ENCODE measurements at places on chromosomes 3 and 15.

GRCh38 chr15:39801641-39802309 lies 19.1 kb upstream of the FSIP1 start:
- no peak for DNase-seq

- DNase-seq: no peak
Observed at GRCh38 chr3:126956866-126957650, 25.9 kb upstream of the PLXNA1 start.

DNA sequence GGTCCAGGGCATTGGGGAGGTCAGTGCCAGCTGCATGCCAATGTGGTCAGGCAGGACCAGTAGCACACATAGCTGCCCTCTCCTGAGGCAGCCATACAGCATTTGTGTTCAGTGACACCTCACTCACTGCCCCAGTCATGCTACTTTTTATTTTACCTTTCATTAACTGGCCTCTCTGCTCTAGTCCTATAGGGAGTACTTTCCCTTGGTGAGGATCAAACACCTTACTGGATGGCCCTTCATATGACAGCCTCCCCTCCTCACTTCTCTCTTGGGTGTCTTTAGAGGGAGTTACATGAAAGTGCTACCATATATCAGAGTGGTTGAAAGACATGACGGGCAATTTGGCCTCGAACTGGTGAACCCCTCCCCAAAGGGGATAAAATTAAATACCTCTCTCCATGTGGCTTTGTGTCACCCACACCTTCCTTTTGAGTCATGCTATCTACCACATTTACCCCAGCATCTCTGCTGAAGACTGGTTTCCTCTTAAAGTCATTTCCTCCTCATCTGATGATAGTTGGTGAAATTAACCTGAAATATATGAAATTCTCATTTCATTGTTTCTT lies 17.6 kb downstream of the RLBP1 start:
- DNase-seq: no peak

GRCh38 chr3:13022348-13023234 lies 50.6 kb downstream of the IQSEC1 start:
- DNase-seq: no peak

GRCh38 chr15:64398575-64398974 lies 10.9 kb downstream of the TRIP4 start:
- DNase-seq: no peak

DNA sequence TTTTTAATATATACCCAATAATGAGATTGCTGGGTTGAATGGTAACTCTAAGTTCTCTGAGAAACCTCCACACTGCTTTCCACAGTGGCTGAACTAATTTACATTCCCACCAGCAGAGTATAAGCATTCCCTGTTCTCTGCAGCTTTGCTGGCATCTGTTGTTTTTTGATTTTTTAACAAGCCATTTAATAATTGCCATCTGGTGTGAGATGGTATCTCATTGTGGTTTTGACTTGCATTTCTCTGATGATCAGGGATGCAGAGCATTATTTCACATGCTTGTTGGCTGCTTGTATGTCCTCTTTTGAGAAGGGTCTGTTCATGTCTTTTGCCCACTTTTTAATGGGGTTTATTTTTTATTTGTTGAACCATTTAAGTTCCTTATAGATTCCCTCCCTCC lies 75.0 kb upstream of the EPHB3 start:
- no peak for DNase-seq

- DNase-seq: peak; percentile 47
Observed at GRCh38 chr3:69085833-69086722, 1.3 kb downstream of the ARL6IP5 start.

- no peak for DNase-seq
Observed at GRCh38 chr15:69482686-69483256, 30.2 kb downstream of the RPLP1 start.

GRCh38 chr15:68598171-68599152 lies 19.7 kb downstream of the CORO2B start:
- no peak for DNase-seq

DNA sequence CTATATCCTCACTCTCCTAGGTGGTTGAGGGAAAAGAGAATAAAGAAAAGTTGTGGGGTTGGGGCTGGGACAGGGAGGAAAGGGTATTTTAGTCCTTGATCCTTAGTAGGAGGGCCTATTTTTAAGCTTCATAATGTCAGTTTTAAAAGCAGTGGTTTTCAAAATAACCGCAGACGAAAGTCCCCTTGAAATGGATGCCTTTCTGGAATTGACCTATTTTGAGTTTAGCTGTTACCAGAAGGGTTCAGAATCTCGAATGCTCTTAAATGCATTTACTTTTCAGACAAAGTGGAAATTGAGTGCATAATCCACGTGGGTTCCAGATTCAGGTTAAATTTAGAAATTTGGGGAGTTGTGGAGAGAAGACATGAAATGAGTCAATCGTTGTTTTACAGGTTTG lies 16.6 kb downstream of the MAP2K1 start:
- no peak for DNase-seq

DNA sequence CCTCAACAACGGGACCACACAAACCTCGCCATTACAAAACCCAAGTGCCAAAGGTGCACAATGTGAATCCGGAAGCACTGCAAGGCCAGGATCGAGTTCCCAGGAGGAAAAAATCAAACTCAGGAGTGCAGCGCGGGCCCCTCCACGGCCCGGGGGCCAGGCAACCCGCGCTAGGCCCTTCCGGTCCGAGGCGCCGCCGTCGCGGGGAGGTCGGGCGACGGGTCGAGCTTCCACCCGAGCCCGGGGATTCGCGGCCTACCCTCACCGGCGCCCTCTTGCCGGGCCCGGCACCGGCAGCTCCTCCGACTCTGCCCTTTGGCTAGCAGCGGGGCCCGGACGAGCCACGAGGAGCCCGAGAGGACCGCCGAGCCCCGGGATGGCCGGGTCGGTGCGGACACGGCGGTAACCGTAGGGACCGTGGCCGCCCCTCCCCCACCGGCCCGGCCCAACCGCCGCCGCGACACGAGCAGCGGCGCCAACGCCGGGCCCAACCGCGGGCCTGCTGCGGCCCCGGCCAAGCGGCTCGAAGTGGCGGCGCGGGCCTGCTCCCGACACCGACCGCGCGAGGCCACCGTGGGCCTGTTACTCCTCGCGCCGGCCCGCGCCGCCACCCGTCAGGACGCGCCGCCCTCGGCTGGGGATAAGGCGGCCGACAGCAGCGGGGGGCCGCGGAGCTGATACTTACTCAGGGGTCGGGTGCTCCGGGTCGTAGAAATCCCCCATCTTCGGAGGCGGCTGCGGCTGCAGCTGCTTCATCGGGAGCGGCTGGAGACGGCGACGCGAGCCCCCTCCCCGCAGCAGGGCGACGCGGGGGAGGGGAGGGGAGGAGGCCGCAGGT lies 525 bp downstream of the SETD2 start:
- DNase-seq: no peak

DNA sequence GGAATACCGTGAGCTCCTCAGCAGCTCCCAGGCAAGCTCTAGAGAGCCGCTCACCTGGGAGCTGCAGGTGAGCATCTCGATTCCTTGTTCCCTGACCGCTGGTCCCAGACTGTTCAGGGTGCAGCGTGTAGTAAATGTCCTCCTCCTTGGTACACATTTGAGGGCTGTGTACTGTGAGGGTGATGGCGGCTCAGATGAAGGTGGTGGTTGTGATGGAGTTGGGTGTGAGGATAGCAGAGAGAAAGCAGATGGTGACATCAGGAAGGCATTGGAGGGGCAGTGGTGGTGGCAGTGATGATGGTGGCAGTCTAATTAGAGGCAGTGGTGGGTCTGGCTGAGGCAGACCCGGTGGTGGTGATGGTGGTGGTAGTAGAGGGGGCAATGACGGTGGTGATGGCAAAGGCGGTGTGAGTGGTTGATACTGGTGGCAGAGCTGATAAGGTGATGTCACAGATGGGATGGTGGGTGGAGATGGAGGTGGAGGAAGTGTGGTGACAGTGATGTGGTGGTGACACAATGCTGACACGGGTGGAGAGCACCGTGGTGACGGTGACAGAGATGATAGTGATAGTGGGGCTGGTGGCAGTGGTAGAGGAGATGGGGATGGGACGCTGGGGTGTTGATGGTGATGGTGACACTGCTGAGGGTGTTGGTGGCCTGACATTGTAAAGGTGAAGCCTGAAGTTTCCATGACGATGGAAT lies at the start of gene DNAJB8:
TSS of gene DNAJB8 (minus strand) at position 51 of the 702 bp plus-strand sequence. CDS start 3,645 bp downstream, outside the sequence.
- DNase-seq: no peak

DNA sequence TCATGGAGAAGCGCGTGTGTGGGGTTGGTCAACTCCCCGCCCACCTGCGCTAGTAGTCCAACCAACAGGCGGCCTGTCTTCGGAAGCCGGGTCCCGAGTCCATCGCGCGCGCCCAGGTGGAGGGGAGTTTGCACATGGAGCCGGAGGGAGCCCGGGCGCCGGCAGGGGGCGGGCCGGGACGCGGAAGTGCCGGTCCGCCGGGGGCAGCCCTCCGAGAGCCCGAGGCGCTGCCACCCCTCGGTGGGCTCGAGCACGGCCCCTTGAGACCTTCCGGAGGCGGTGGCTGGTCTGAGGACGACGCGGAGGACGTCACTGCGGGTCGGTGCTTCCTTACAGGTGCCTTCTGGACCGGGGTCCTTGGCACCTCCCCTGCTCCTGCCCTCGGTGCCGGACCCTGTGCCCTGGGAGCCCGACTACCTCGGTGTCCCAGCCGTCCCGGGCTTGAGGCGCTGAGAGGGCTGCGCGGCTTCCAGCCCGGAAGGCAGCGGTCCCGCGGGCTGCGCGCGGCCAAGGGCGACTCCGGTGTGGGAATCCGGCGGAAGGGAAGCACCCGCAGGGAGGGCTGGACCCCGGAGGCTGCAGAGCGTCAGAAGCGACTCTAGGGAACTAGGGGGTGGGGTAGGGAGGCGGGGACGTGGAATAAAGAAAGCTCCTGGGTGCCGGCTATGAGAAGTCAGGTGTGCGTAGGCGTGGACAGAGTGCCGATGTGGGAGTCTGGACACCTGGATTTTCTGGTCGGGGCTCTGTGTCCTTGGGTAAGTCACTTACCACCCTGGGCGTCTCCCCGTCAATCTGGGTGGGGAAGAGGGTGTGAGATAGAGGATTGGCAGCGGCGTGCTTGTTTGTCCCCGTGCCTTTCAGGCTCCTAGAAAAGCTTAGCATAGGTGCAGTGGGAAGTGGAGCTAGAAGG lies 212.3 kb downstream of the FGF12 start:
- no peak for DNase-seq

GRCh38 chr3:105759442-105760078 lies 109.3 kb downstream of the CBLB start:
- DNase-seq: no peak

- no peak for DNase-seq
Observed at GRCh38 chr15:78934655-78935023, 10.2 kb downstream of the CTSH start.

- DNase-seq: no peak
Observed at GRCh38 chr3:18880691-18881090, 267.6 kb upstream of the KCNH8 start.

DNA sequence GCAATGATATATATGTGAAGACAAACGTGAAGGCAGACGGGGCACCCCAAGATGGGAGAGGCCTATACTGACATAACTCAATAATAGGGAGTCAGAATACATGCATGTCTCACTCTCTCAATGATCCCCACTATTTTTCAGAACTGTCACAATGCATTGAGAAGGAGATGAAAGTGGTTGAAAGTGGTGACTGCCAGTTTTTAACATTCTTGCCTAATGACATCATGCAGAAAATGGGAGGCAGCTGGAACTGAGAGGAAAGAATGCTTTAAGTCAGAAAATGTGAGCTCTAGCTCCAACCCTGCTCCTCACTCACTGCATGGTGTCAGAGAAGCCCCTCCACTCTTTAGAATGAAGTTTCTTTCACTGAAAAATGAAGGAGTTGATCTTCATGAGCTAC lies 55.3 kb upstream of the P2RY1 start:
- no peak for DNase-seq

- DNase-seq: no peak
Observed at GRCh38 chr3:16203031-16203430, 28.6 kb downstream of the GALNT15 start.

GRCh38 chr15:69133862-69134519 lies 26.4 kb upstream of the GLCE start:
- DNase-seq: no peak

GRCh38 chr15:89002830-89003229 lies 85.4 kb upstream of the ABHD2 start:
- DNase-seq: no peak

- no peak for DNase-seq
Observed at GRCh38 chr3:39977058-39977794, 167.8 kb downstream of the MYRIP start.

DNA sequence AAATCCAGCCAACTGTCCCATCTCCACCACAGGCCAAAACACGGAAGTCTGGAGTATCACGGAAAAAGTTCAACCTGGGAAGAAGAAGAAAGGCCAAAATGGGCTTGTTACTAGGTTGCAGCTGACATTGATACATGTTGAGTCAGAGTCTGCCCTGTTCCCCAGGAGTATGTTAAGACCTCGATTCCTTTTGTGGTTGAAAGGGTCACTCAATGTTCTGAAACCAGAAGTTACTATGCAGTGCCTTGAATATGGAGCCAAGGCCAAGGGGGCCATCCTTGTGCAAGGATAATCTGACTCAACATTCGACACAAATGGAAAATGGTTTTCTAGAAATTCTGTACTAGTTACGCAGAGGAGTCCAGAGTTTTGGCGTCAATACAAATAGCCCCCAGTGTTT lies 104.2 kb downstream of the DGKG start:
- DNase-seq: no peak

- DNase-seq: no peak
Observed at GRCh38 chr3:128800241-128801187, 74.5 kb downstream of the RAB7A start.

DNA sequence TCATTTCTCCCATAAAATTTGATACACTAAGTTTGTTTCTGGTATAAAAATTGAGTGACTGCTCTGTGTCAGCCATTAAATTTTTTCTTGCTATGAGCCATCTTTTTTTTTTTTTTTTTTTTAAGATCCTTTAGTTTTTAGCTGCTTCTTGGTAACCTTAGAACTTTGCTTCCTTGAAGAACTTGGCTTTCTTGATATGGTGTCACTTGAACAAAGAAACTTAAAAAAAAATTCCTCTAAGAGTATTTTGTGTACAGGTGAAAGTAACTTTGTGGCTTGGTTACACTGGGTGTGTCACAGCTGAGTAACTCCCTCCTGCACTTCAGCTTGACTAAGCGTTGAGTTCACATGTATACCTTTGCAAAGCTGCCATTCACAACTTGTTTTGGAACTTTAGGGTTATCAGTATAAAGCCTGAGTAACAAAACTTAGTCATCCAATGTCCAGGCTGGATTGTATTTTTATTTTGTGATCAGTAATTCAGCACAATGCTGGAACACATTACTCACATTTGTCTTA lies 6.5 kb downstream of the CHD2 start:
- no peak for DNase-seq

DNA sequence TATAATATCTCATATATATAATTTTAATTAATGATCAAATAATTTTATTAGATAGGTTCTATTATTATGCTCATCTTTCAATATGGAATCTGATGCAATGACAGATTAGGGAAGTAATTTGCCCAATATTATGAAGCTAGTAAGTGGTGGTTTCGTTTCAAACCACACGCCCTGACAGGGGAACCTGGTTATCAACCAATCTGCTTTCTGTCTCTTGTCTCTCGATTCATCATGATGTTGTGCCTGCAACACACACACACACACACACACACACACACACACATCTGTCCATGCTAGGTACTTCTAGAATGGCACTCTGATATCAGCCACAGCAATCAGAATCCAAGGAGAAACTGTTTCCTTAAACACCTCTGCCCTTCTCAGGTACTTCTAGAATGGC lies 128.4 kb downstream of the ZBBX start:
- no peak for DNase-seq

GRCh38 chr15:66157507-66157906 lies 96.0 kb downstream of the MEGF11 start:
- DNase-seq: no peak

- no peak for DNase-seq
Observed at GRCh38 chr15:77630956-77631744, 1.6 kb downstream of the LINGO1 start.

GRCh38 chr3:61638741-61639140 lies 77.4 kb downstream of the PTPRG start:
- DNase-seq: no peak

Measured in SIG-M5 (cell line).